ENCODE measurements at places on chromosomes 2 and 18. TPM values are rescaled to one million over a fixed set of nuclear protein-coding genes. Genes with fewer than 3 reads are reported as not detected.

GRCh38 chr2:42098571-42099437 lies 51.0 kb downstream of the PKDCC start:
- peak; percentile 58 for DNase-seq

GRCh38 chr18:41647914-41648313 lies 307.1 kb upstream of the PIK3C3 start:
- DNase-seq: no peak

DNA sequence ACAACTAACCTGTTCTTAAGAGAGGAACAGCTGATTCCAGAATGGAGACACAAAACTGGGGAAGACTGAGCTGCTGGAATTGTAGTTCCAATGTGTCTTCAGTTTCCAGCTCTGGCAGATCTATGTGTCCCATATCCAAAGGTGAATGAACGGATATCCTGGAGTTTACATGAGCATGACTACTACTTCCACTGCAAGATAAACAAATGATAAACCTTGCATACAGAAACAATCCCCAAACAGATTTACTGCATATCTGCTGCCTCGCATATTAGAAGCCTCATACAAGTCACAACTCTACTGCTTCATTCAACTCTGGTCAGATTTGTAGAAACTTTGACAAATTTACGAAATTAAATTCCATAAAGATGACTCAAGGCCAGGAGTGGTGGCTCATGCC lies 15.0 kb downstream of the RTTN start:
- DNase-seq: no peak

GRCh38 chr2:39730685-39731302 lies 48.3 kb downstream of the THUMPD2 start:
- no peak for DNase-seq

The MAPRE2 gene
- polyA plus RNA-seq: 28.7 TPM

- DNase-seq: no peak
Measured at GRCh38 chr2:134336352-134336751, 82.5 kb downstream of the MGAT5 start.

- DNase-seq: no peak
Measured at GRCh38 chr2:128435576-128436478, 117.2 kb upstream of the HS6ST1 start.

DNA sequence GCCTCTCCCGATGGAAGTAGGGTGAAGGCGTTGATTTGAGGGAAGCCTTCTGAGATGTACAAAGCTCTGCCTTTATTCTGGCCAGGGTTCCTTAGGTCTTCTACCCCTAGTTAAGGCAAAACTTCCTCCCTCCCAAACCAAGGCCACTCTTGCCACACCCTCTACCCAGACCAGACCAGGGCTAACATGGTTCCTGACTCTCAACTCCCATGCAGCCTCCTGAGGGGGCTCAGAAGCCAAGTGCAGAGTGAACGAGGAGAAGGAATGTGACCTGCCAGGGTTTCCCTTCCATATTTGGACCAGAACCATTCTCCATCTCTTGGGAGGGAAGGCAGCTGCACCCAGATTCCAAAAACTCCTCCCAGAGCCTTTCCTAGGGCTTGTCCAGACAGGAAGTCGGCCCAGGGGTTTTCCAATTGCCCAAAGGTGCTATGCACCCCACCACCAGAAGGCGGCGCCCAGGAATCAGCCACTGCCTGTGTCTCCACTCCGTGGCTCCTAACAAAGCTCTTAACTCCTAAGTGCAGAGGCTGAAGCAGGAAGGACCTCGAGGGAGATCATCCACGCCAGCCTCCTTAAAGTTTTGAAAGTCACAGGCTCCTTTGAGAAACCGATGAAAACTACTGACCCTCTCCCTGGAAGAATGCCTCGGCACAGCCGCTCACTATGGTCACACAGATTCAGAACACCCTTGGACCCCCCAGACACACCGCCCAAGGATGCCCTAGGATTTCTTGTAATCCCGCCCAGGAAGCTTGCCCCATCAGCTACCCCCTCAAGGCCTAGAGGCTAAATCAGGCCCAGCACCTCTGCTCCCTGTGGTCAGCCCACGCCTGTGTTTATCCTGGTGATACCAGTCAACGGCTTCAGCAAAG lies 157.8 kb downstream of the SMAD2 start:
- DNase-seq: no peak

The SH3BP4 gene
- 16.1 TPM for polyA plus RNA-seq

GRCh38 chr2:66813976-66814375 lies 379.1 kb downstream of the MEIS1 start:
- no peak for DNase-seq

The HOXD9 gene
- 5.6 TPM for polyA plus RNA-seq

The ANKRD12 gene
- polyA plus RNA-seq: 17.3 TPM

- no peak for DNase-seq
Measured at GRCh38 chr2:174945601-174946260, 59.5 kb downstream of the CHN1 start.

DNA sequence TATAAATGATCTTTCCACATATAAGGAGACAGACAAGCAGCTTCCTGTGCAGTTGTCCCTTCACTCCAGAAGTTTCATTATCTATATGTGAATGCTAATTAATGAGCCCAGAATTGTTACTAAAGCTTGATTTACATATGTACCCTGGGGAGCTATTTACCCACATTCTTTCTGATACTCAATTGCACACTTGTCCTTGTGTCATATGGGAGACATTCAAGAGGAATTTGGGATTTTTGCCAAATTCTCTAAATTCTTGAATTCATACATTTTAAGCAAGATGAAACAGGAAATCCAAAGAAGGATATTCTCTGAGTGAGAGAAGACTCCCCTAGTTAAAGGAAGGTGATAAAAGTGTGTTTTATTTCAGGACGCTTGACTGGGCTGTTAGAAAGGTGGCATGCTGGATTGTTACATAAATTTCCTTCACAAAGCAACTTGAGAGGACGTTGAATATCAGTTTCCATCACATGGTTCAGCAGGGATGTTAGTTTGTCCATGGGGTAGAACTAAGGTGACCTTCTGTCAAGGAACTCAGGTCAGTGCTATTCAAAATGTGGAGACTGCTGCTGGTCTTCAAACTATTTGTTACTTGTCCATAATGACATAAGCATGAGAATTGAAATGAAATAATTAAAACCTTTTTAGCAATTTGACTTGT lies 368.2 kb downstream of the IRS1 start:
- DNase-seq: no peak

DNA sequence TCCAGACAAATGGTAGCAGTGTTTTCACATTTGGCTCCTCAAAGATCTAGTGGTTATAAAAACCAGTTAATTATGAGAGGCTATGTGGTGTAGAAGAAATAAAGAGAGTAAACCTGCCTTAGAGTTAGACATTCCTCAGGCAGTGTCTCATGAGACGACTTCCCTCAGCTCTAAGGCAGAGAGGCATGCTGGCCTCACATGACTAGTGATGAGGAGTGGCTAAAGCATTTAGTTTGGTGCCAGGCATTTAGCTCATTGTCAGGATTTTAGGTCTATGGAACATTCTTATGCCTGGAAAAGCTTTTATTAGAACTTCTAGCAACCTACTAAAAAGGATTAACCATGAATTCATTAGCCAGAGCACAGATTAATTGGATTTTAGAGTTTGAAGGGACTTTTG lies 90.3 kb downstream of the RPRM start:
- no peak for DNase-seq

GRCh38 chr2:232365621-232366321 lies 12.8 kb upstream of the ALPP start:
- DNase-seq: no peak

The ANKMY1 gene
- polyA plus RNA-seq: 6.4 TPM

The NEB gene
- 1,512 TPM for polyA plus RNA-seq

The KDM3A gene
- 51.6 TPM for polyA plus RNA-seq

Measured in muscle of back (tissue), 13 donors.